ENCODE measurements at places on chromosomes 6 and 20.

DNA sequence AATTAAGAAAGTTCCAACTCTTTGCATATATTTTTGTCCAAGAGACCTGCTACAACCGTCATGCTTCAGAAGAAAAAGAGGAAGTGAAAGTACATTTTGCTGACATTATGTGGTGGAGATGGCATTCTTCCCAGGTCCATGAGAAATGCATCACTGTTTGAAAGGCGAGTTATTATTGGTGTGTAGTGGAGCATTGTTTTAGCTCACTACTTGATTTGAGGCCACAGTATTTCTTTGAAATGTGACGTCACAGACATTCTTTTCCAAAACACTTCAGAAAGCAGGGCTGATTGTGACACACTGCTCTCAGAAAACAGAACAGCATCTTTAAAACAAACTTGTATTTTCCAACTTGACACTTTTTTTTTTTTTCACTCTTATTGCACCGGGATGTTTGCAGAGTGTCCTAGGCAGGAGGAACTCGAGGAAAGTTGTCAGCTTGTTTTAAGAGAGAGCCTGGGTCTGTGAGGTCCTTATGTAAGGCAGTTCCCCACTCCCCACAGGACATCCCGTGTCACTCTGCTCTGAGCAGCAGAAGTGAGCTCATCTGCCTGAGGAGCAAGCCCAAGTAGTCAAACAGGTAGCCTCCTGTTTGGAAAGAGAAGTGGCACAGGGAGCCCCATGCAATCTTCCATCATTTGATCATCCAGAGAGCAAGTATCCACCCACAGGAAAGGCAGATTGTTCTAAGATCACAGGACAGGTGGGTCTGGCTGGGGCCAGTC is 1.1 kb downstream of the SPTLC3 start:
- peak; percentile 46 for DNase-seq

GRCh38 chr6:125008261-125008703 is 46.0 kb downstream of the RNF217 start:
- DNase-seq = no peak

DNA sequence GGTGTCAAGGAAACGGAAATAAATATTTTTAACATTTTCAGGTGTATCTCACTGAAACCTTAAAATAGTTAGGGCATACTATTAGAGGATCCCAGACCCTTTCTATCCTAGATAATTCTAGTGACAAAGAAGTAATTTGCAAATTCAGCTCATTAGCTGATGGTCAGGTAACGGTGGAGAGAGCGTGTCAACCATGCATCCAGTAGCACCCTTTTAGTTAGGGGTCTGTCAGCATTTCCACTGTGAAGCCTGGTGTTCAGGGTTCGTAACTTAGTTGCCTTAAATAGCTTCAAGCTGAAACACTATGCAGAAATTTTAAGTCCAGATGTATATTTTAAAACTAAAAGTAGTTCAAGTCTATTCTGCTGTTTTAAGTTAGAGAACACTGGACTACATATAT is 48.5 kb upstream of the SUPT3H start:
- DNase-seq = no peak

DNA sequence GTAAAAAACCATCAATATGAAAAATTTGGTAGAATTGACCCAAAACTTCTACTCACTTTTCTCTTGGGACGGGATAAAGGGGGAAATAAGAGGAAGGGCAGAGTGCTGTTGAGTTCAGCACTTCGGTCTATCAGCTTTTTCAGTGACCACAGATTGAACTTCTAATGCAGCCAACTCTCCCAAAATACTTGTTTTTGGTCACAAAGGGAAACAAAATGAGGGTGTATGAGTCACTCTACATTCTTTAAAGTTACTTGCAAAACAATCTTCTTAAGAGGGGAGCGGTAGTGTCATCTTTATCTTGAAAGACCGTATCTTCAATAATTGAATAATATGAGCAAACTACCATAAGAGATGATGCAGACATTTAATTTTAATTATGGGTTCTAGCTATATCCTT is 661.3 kb downstream of the CD109 start:
- no peak for DNase-seq

GRCh38 chr20:4665591-4665990 is 56.1 kb upstream of the PRND start:
- no peak for DNase-seq

GRCh38 chr6:82951389-82951788 is 114.3 kb downstream of the UBE3D start:
- DNase-seq = no peak

DNA sequence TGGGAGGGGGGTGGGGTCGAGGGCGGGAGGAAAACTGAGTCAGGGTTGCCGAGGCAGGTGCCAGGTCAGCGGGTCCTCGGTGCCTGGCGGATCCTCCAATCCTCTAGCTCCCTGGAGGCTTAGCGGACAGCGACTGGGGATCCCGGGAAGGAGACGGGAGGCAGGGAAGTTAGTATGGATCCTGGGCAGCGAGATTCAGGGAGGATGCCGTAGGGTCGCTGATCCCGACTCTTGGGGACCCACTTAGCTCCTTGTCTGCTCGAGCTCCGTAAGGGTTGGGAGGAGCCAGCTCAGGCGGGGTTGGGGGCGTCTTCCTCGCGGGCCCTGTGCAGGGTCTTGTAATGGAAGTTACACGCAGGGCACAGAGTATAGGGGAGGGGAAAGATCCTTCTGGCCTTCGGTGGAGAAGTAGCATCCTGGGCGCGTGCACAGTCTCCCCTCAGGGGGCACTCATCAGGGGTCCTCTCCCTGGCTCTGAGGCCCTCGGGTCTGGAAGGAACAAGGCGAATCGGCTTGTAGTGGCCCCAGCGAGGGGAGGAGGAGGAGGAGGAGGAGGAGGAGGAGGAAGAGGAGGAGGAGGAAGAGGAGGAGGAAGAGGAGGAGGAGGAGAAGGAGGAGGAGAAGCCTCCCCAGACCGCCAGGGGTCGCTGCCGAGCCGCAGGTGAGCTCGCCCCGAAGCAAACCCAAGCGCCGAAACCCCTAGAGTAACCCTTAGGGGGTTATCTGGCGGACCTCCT is 6.4 kb upstream of the SLC12A5 start:
- DNase-seq = peak; percentile 48

DNA sequence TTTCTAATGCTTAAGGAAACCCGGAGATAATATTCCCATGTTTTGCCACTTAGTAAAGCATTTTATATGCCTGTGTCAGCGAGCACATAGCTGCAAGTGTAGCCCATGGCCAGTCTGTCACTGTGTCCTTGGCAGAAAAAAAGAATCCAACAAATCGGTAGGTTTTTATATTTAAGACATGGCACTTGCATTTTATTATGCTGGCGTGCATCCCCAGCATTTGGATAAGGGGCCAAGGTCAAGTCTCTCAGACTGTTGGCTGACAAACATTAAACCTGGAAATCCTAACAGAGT is 1.2 kb upstream of the ZNF184 start:
- no peak for DNase-seq

DNA sequence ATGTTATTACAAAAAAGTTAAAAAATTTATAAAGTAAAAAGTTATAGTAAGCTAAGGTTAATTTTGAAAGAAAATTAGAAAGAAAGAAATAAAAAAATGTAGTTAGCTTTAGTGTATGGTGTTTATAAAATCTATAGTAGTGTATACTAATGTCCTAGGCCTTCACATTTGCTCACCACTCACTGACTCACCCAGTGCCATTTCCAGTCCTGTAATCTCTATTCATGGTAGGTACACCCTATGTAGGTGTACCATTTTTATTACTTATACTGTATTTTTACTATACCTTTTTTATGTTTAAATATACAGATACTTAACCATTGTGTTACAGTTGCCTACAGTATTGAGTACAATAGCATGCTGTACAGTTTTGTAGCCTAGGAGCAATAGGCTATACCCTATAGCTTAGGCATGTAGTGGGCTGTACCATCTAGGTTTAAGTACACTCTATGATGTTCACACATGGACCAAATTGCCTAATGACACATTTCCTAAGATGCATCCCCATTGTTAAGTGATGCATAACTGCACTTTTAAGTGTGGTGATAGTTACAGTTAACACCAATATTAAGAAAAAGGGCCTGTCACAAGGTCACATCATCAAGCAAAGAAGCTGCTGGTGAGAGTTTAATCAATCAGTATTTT is 8.0 kb downstream of the CD2AP start:
- no peak for DNase-seq

DNA sequence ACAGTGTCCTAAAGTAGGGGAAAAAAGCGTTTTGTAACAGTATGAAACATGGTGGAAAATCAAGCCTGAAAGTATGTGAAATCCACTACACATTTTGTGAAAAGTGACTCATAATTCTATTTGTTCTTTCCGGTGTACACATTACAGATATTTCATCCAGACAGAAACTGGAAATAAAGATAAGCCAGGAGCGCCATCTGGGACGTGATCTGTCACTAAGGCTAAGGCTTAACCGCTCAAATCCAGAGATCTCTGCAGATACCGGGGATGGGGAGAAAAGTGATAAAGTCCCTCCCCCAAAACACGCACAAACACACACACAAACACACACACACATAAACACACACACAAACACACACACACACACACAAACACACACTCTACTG is 26.6 kb upstream of the SRSF6 start:
- no peak for DNase-seq

Data from stimulated activated naive B cell treated with anti-CD40 and anti-IgM and Interleukin-4, amounts not matched to agents 10 μg/mL and 1 μg/mL and 100 μg/mL, for 72 hours (primary cell).